ENCODE measurements at places on chromosomes 12 and 14.
A peak's percentile ranks its signal among the peaks of the same experiment; 100 is the strongest.

DNA sequence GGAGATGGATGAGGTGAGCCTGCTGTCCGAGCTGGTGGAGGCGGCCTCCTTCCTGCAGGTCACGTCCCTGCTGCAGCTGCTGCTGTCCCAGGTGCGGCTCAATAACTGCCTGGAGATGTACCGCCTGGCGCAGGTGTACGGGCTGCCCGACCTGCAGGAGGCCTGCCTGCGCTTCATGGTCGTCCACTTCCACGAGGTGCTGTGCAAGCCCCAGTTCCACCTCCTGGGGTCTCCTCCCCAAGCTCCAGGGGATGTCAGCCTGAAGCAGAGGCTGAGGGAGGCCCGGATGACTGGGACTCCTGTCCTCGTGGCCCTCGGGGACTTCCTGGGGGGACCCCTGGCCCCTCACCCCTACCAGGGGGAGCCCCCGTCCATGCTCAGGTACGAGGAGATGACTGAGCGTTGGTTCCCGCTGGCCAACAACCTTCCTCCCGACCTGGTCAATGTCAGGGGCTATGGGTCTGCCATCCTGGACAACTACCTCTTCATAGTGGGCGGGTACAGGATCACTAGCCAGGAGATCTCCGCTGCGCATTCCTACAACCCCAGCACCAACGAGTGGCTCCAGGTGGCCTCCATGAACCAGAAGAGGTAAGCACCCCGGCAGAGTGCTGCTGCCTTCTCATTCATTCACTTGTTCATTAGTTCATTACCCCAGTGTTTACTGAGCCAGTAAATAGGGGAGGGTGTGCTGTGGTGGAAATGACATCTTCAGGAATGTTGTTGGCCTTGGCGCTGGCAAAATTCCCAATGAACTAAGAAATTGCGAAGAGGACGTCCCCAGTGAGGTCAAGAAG is 774 bp upstream of the MANSC4 start:
- no peak for DNase-seq

DNA sequence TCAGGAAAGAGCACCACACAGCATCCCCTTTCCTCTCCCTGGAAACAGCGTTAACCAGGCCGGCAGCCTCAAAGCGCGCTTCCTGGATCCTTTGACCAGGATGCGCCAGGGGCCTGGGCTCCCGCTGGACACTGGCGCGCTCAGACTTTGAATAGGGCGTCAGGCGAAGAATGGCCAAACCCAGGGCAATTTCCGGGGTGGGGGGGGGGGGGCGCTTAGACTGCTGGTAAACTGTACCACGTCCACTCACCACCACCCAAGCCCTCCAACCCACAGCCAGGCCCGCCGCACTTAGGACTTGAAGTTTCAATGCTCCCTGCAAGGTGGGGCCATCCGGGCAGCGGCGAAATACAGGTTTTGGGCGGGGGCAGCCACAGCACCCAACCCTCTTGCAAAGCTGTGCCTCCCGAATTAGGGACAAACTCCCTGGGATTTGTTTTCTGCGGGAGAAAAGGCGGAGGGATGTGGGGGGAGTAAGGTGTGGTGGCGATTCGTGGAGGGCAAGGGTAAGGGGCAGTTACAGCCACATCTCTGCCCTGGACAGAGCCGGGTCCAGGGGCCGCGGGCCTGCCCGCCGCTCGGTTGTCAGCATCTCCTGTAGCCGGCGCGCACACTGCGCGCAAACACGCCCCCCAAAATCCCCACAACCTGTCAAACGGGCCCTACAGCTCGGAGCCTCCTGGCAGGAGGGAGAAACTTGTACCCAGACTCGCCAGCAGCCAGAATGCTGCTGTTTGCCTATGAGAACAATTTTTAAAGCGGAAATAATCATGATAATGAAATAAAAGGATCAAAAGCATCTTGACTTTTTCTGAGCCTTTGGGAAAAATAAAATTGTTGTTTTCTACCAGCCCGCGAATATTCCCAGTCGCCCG is 958 bp downstream of the RTN1 start:
- no peak for DNase-seq

GRCh38 chr12:124273630-124274029 is 21.3 kb upstream of the RFLNA start:
- no peak for DNase-seq

GRCh38 chr12:117901631-117902030 is 67.2 kb downstream of the KSR2 start:
- no peak for DNase-seq

- DNase-seq: no peak
These were observed 13.8 kb downstream of the EXOC5 start for GRCh38 chr14:57254884-57255283.

- DNase-seq: no peak
These were observed 59.8 kb downstream of the RNFT2 start for GRCh38 chr12:116797885-116798284.

DNA sequence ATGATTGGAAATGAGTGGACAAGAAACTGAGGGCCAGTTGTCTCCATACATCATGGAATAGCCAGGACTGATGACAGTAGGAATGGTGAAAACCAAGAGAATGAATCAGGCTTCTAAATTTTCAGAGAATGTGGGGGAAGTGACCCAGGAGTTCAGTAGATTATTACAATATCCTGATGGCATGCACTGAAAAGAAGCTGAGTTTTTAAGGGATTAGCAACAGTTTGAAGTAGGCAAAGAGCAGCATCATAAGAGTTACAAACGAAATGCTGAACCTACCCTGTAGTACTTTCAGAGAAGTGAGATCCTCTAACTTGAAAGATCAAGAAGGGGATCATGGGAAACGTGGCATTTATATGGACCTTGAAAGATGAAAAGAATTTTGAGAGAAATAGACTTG is 13.2 kb downstream of the SLC2A14 start:
- peak; percentile 68 for DNase-seq

GRCh38 chr12:53096089-53096741 is 1.3 kb upstream of the IGFBP6 start:
- peak; percentile 72 for DNase-seq

GRCh38 chr12:25718081-25718731 is 165.1 kb upstream of the LMNTD1 start:
- no peak for DNase-seq

- no peak for DNase-seq
These were observed 54.5 kb upstream of the AMN start for GRCh38 chr14:102867826-102868580.

DNA sequence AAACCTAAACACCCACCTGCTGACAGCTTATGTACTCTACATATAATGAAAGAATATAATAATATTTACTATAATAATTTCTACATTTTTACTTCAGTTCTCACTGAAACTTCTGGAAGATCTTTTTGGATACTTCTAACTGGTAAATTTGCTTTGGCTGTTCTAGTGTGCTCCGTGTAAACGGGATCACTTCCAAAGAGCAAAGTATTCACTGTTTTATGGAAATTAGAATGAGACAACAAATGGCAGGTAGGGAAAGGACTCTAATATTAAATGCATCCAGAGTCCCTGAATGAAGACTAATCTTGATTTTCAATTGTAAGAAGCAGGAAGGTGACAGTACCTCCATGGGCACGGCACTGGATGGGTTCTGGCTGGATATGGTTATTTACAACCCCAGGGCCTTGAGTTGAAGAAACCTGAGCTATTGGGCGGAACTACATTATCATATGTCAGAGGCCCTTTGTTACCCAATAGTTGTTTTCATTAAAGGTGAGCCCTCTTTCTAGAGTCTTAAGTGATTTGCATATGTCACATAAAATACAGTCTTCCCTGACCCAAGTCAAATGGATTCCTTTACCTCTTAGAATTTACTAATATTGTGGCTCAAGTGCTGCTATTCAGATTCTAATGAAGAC is 10.7 kb downstream of the ERP29 start:
- no peak for DNase-seq

GRCh38 chr12:106634206-106634605 is 51.4 kb downstream of the RFX4 start:
- DNase-seq: no peak

DNA sequence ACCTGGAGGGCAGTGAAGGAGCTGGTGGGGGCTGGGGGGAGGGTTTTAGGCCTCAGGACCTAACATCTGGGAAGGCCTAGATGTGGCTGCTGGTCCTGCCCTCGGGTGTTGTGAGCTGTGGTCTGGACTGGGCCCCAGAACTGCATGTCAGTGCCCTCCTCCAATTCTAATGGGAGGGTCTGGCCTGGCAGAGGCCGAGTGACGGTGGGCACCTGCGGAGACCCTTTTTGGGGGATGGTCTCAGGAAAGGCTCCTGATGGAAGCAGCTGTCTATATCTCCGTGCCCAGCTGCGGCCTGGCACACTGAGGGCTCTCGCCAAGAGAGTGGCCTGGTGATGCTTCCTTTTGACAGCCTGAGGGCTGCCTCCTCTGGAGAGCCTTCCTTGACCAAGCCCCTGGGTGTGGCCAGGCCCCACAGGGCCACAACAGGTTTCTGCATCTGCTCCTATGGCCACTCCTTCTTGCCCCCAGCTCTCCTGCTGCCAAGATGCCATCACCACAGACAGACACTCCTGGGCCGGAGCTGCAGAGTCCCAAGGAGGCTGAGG is 5.3 kb downstream of the EXOC3L4 start:
- DNase-seq: no peak

DNA sequence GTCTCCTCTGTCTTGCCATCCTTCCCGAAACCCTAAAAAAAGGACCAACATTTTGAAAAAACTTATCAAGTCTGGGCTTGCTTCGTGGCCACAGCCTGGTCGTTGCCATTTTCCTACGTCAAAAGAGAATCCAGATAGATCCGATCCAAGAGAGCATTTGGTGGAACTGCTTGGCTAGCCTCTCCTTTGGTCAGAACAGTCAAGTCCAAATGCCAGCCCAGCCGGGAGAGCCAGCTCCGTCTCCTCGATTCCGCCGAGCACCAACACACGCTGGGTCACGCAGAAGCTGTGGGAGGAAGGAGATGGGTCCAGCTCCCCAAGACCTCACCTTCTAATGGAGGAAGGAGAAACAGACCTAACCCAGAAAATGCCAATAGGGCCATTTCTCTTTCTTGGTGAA is 9.3 kb upstream of the PRIMA1 start:
- DNase-seq: no peak

DNA sequence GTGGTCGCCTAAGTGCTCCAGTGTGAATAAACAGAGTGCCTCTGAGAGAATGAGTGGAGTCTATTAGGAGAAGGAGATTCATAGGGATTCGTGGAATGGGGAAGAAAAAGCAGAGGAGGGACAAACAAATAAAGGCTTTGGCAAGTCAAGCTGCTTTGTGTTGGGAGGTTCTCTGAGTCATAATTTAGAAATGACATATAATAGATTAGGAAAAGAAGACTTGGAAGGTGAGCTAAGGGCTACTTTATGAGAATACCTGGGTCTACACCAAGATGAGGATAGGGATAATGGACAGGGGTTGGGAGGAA is 6.4 kb upstream of the NTN4 start:
- DNase-seq: no peak

DNA sequence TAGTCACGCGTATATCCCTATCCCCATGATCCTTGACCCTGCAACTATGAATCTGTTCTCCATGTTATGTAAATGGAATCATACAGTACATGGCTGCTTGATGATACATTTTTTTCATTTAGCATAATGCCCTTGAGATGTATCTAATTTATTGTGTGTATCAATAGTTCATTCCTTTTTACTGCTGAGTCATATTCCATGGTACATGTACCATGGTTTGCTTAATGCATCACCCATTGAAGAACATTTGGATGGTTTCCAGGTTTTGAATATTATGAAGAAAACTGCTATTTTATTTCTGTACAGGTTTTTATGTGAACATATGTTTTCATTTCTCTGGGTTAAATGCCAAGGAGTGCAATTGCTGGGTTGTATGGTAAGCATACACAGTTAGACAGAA is 4.0 kb upstream of the RNASE10 start:
- DNase-seq: peak; percentile 16

DNA sequence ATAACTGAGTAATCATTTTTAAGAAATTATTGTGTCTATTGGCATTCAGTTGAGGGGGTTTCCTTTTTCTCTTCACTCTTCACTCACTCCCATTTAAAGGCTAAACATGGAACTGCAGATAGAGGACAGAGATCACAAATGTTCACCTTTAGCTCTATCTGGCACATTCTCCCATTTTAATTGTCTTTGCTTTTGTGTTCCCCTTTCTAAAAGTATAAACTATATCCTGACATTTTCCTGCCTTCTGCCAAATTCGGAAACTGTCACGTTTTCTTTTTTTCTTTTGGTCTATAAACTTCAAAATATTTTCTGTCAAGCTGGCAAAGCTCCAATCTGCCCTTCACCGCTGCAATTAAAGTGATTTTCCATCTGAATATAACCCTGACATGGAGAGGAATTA is 219.8 kb upstream of the CDKN3 start:
- no peak for DNase-seq

All from fibroblast of skin of left quadriceps (primary cell).